ENCODE measurements at places on chromosomes 5 and 9. TPM values are rescaled to one million over a fixed set of nuclear protein-coding genes. Genes with fewer than 3 reads are reported as not detected.

IRX4 gene
- total RNA-seq = not detected

- DNase-seq = no peak
- no peak overlapping the region for H3K27ac ChIP-seq
- H3K4me3 ChIP-seq = no peak overlapping the region
These were observed 41.6 kb downstream of the TSTD2 start for GRCh38 chr9:97591535-97591934.

AMBP gene
- not detected for total RNA-seq

SQSTM1 gene
- total RNA-seq = 1,298 TPM

Data from adrenal gland (tissue), 19 donors.